CD4-positive, alpha-beta T cell treated with Interleukin-17A for 4 hours (primary cell): ENCODE measurements at places on chromosomes 5 and 9.

GRCh38 chr5:149617760-149618306, 36.5 kb downstream of the ARHGEF37 start:
- no peak for DNase-seq

GRCh38 chr9:135342206-135343130, 137.1 kb upstream of the PPP1R26 start:
- no peak for DNase-seq

DNA sequence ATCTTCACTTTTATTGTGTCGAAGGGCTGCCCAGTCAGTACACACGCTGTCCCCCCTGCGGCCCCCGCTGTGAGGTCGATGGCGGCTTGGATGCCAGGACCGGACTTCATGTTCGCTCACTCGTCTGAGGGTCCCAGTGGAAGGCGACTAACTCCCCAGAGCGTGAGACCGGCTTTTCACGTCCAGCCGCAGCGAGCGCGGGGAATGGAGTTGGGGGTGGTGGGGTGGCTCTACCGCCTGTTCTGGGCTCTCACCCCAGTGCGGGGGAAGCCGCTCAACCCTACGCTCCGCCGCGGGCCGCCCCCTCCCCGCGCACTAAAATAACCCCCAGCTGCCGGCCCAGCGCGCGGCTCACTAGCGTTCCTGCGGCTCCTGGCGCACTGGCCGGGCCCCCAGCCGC, at the start of gene SLC25A2:
Gene SLC25A2, minus strand, starts transcription at position 294 of the 400 bp plus-strand sequence. Its CDS starts 184 bp downstream, at position 110.
- no peak for DNase-seq

DNA sequence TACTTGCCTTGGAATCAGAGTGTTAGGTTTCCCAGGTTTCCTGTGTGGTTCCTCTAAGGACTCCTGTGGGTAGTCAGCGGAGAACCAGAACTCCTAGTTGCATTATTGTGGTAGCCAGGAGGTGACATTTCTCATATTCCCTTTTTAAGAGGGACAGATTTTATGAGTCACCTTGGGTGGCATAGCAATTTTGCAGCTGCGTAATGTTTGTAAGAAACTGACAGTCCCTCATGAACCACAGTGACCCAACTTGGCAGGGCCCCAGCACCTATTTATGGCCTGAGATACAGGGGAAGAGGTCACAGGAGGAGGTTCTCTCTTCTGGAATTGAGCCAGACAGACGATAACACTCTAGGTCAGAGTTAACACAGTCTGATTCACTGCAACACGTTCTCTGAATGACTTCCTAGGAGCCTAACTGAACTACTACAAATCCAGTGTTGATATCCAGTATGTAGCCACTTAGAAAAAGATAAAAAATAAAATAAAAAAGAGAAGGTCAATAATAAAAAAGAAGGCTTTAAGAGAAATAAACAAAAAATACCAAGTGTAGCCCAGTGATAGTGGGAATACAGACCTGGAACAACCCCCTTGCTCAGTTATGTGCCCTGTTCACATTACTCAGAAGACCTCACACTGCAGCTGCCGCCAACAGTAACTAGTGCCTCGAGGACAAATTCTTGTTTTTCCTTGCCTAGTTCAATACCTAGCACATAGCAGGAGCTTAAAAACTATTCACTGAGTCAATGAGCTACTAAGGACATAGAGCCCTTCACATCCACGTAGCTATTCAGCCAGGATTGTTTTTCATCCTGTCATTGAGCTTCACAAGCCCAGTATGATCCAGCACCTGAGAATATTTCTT, 50.7 kb upstream of the VLDLR start:
- peak; percentile 6 for DNase-seq

DNA sequence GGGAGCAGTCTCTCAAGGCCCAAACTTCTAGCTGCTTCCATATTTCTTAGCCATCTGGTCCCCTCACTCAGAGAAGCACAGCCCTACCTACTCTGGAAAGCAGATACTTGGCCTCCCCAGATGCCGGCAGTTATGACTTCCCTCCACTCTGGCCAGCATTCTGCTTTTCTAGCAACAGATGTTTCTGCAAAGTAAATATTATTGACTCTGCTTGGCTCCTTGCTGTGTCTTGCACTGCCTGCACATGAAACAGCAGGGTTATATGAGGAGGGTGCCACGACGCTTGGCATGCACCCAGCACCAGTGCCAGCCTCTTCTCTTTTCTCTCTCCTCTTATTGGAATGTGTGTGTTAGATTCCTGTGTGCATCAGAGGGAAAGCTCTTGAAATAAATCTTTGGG, 99.7 kb downstream of the ARHGAP26 start:
- no peak for DNase-seq

GRCh38 chr5:65821966-65822365, 100.0 kb downstream of the NLN start:
- DNase-seq: no peak

- no peak for DNase-seq
Measured at GRCh38 chr9:85038824-85039608, 369.5 kb downstream of the NTRK2 start.

GRCh38 chr9:72441848-72442607, 77.0 kb upstream of the ZFAND5 start:
- peak; percentile 39 for DNase-seq

DNA sequence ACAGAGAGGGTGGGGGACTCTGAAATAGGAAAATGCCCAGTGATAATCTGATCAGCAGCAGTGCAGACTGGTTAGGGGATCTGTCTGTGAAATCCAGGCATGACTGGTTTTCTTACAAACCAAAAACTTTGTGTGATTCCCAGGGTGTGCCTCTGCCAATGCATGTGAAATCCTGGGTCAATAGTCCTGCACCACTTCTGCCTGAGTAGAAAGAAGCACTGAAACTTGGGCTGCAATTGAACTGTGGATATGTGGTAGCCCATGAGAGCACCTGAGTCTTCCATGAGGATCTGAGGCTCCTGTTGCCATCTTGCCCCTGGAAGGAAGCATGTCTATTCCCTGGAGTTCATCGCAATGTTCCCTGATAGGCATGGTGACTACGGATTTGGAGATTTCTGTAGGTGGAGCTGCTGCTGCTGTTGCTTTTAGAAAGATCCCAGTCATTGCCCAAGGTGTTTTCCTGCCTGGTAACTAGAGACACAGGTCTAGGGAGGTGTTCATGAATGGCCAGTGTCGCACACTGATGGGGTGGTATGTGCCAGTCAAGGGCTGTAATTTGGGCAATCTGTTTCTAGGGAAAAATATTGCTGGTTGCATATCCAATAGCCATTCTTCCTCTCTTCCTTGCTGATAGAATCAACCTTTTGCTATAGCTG, 146.7 kb downstream of the CARTPT start:
- no peak for DNase-seq

- DNase-seq: no peak
Measured at GRCh38 chr5:101385276-101385675, 482.2 kb upstream of the ST8SIA4 start.

DNA sequence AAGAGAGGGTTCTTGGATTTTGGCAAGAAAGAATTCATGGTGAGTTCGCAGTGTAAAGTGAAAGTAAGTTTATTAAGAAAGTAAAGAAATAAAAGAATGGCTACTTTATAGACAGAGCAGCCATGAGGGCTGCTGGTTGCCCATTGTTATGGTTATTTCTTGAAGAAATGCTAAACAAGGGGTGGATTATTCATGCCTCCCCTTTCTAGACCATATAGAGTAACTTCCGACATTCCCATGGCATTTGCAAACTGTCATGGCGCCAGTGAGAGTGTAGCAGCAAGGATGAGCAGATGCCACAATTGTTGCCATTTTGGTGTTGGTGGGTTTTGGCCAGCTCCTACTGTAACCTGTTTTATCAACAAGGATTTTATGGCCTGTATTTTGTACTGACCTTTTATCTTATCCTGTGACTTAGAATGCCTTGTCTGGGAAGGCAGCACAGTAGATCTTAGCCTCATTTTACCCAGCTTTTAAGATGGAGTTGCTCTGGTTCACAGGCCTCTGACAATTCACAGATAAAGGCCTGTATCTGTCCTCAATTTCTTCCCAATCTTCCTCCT, 1026.1 kb upstream of the DMAC1 start:
- no peak for DNase-seq

GRCh38 chr9:74804018-74804385, 83.7 kb downstream of the TRPM6 start:
- DNase-seq: no peak

GRCh38 chr5:175783739-175784138, 87.6 kb upstream of the CPLX2 start:
- no peak for DNase-seq
